ENCODE measurements at places on chromosomes 2 and 18.
A peak's percentile ranks its signal among the peaks of the same experiment; 100 is the strongest.

- no peak for DNase-seq
These were observed 5.4 kb upstream of the CRYGC start for GRCh38 chr2:208134928-208135586.

- no peak for DNase-seq
These were observed 71.1 kb downstream of the TMEM163 start for GRCh38 chr2:134647607-134648256.

- DNase-seq: no peak
These were observed 37.5 kb upstream of the ZNF385B start for GRCh38 chr2:179898873-179899272.

GRCh38 chr18:78731016-78731397 lies 248.6 kb upstream of the SALL3 start:
- DNase-seq: no peak

DNA sequence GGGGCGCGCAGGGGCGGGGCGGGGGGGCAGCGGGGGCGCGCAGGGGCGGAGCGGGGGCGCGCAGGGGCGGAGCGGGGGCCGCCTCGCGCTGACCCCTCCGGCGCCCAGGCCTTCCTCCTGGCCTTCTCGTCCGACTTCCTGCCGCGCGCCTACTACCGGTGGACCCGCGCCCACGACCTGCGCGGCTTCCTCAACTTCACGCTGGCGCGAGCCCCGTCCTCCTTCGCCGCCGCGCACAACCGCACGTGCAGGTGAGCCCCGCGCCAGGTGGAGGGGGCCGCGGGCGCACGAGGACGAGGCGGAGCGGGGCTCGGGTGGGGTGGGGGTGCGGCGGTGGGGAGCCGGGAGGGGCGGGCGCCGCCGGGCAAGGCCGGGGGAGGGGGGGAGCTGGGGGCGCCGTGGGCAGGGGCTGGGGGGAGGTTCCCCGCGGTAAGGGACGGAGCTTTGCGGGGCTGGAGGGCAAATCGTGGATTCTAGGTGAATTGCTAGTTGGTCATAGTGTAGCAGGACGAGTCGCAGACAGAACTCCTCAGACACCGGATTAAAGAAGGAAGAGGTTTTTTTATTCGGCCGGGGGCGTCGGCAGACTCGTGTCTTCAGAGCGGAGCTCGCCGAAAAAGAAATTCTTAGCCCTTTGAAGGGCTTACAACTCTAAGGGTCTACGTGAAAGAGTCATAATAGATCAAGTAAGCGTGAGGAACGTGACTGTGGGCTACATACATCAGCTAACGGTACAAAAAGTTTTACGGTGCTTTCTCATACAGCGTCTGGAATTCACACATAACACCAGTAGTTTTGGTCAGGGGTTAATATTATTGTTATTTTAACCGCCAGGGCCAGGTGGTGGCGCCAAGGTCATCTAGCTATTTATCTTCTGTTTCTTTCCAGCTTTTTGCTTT lies 29.9 kb downstream of the ANO7 start:
- DNase-seq: no peak

GRCh38 chr2:165645930-165646831 lies 147.9 kb downstream of the GALNT3 start:
- no peak for DNase-seq

GRCh38 chr18:58657494-58657893 lies 13.8 kb upstream of the MALT1 start:
- no peak for DNase-seq

DNA sequence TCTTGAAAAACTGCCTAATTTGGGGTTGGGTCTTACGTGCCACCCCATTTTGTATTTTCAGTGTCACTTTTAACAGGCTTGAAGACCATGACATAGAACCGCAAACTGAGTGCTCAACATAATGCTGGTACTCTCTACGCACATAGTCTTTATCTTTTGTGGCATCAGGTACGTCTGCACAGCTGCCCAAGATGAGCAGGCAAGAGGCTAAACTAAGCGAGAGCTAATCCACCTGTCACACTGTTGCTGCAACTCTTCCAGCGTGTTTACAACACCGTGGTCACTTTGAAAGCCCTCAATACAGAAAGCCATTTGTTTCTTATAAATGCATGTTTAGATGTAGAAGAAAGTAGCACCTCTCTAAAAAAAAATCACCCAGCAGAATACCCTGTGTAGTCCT lies 270.0 kb upstream of the TCF4 start:
- no peak for DNase-seq

DNA sequence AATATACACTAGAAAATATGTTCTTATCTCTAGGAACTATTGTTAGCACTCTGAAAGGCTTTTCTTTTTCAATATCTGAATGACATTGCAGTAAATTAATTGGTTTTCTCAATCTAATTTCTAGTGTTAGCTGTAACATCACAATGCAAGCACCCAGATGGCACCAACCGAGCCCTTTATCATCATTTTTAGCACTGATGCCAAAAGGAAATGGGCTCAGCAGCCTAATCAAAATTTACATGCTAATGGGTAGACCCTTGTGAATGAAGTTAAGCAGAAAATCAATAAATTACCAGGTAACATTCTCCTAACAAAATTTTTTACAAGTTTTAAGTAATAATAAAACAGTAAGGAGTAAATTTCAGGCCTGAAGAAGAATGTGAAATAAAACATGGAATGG lies 53.5 kb upstream of the PGAP1 start:
- DNase-seq: no peak

- DNase-seq: peak; percentile 14
These were observed 637.5 kb downstream of the PLCL1 start for GRCh38 chr2:198441901-198442300.

GRCh38 chr2:171201271-171201670 lies 40.6 kb upstream of the TLK1 start:
- no peak for DNase-seq

DNA sequence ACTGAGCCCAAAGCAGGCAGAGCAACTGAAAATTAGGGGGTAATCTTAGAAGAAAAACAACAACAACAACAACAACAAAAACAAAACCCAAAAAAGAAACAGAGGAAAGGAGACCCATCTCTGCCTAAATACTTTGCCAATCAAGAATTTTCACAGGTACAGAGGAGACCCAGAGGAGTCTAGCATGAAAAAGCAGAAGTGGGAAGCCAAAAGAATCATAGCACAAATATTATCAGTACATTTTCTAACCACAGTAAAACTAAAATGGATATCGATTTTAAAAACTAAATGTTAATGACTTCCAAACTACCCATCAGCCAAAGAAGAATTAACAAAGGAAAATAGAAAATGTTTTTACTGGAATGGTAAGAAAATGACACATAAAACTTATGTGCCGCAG lies 148.1 kb downstream of the BAZ2B start:
- no peak for DNase-seq

DNA sequence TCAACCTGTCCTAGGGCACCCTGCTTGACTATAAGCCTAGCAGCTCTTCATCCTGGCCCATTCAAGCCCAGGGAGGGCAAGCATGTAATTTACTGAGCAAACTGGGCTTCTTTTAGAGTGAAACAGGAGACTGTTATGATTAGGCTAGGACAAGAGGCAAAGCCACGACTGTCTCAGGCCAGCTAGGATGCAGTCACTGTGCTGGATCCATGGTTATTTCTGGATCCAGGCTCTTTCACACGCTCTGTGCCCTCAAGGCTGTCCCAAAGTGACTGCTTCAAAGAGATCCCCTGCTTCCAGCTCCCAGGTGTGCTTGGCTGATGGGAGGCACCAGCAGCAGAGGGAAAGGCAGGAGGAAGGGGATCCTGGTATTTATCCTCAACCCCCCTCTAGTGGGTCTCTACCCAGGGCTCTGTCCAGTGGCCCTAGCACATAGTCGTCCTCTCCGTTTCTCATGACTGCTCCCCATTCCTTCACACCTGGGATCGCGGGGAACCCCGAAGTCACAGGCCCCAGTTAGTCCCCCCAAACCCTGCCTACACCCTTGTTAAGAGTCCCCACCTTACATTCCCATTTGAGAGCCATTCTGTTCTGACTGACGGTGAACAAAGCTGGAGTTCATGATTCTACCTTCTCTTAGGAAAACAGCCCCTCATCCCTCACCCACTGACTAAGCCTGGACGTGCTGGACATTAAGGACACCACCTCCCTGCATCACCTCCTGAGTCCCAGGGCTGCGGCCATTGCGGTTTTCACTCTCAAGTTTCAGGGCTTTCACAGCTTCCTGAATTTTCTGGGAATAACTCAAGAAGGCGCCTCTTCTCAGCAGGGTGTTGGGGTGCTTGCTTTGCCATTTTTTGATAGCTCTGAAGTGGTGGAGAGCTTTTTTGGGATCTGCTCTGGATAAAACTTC lies 63.2 kb downstream of the POLR1A start:
- no peak for DNase-seq

- no peak for DNase-seq
These were observed 77.1 kb upstream of the CD302 start for GRCh38 chr2:159875083-159875482.

DNA sequence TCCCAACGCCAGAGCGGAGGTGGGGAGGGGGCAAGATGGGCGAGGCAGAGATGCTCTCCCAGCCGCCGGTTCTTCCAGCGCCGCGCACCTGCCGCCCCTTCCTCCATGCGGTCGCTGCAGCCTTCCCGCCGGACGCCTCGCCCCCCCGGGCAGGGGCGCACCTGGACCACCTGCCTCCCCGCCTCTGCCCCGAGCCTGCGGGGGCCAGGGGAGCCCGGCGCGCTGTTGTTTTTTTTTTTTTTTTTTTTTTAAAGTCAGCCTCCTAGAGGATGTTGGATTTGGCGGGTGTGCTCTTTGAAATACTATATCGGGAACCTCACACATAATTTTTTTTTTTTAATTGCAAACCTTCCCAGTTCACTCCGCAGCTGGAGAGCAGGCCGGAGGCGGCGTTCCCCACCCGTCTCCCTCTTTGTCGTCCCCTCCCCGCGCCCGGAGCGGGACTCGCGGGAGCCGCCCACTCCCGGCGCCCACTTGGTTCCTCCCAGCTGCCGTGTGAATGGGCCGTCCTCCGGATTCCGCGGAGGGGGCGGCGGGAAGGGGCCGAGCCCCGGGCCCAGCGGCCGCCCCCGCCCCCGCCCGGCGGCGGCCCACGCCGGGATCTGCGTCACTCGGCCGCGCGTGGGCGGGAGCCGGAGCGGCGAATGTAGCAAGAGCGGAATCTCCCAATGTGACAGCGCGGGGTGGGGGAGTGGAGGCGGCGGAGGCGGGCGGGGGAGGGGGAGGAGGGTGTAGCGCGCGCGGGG lies 421 bp upstream of the NAB1 start:
- DNase-seq: peak; percentile 83

- peak; percentile 40 for DNase-seq
These were observed 74.1 kb downstream of the COL4A3 start for GRCh38 chr2:227238238-227239237.

GRCh38 chr2:101655702-101656422 lies 41.6 kb upstream of the MAP4K4 start:
- DNase-seq: no peak

GRCh38 chr2:101371636-101372035 lies 15.7 kb downstream of the CREG2 start:
- DNase-seq: no peak

DNA sequence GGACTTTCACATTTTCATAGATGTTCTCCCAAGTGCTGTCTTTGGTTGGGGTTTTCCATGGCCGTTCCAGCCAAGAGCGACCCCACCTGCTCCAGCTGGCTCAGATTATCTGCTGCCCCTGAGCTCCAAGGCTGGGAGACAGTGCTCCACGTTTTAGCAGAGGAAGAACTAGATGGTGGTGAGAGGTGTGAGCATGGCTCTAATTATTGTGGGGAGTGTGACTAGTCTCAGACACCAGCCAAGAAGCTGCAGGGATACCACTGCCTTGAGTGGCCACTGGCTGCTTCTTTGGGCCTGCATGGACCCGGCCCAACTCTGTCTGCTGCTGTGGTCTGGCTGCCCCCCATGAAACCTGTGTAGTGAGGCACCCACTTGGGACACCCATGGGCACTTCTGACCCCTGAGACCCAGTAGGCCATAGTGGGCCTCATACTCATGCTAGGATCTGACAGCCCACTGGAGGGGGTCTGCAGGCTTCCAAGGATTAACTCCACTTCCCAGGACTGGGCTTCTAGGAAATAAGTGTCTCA lies 2.8 kb upstream of the NCL start:
- DNase-seq: no peak

DNA sequence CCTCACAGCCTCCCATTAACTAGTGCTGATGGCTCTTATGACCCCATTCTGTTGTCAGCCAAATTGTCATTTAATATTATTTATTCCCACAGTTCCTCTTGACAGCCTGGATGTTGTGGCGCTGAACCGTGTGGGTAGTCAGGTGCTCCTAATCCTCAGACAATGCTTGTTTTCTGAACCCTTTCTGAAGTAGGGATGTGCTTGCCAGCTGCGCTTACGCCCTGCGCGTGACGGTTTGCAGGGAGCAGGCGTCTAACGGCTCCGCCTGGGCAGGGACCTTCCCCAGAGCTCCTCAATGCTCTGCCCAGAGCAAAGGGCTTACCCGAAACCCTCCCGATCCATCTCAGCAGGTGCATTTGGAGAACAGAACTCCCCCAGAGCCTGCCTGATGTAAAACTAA lies 358.2 kb upstream of the MYT1L start:
- DNase-seq: no peak

DNA sequence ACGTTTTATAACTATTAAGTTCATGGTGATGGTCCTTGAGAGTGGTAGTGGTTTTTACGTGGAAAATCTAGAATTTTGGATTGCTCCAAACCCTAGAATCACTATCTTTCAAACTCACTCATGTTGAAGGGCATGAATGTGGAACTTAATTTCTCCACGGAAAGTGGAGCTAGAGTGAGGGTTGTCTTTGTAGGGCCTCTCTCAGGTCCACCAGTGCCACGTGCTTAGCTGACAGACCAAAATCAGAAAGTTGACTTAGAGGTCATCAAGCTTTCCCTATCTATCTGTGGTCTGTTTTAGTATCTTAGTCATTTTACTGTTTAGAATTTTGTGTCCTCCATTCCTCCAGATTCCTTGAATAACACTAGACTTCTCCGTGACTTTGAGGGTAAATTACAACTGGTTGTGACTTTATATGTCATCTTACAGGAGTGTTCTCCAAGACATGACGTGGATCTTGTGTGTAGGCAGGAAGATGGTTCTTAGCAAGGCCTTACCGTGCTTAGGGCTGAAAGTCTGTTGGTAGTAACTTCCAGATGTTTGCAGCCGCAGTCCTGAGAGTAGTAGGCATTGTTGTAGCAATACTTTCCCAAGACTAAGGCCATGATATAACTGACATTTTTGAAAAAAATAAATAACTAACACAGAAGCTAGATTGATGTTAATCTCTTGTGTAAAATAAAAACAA lies 26.8 kb downstream of the DIS3L2 start:
- DNase-seq: no peak

GRCh38 chr18:23057096-23057495 lies 78.2 kb upstream of the CABLES1 start:
- DNase-seq: no peak

DNA sequence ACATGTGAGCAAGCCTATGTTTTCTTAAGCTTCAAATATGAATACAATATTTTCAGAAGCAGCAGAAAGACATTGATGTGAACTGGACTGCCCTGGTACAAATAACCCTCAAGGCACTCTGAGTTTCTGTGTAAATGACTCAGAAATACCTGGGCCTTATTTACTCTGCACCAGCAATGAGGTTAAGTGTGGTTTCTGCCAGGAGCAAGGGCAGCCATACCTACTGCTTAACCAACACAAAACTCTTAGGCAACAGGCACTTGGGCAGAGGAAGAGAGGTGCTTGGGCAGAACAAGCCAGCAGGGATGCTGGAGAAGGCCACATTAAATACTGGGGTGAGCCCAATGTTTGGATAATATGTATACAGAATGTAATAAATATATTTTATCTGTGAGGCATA lies 29.4 kb upstream of the ARL5A start:
- no peak for DNase-seq
